Naive thymus-derived CD8-positive, alpha-beta T cell (primary cell): ENCODE measurements at places on chromosomes 4 and X.

DNA sequence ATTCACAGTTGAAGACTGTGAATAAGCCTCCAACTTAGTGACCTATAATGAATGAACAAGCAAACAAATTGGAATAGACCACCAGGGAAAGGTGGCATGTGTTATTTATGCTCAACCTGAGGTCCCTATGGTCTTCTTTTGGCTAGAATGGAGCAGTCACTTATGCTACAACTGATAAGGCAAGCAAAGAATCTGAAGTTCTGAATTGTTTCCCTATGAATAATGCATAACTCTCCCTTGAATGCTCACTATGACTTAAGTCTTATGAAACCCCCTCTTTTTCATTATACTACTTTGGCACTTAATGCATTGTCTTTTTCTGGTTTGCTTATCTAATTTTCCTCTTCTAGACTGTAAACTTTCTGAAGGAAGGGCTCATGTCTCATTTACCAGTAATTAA is 2.6 kb downstream of the GIMD1 start:
- no peak for DNase-seq

DNA sequence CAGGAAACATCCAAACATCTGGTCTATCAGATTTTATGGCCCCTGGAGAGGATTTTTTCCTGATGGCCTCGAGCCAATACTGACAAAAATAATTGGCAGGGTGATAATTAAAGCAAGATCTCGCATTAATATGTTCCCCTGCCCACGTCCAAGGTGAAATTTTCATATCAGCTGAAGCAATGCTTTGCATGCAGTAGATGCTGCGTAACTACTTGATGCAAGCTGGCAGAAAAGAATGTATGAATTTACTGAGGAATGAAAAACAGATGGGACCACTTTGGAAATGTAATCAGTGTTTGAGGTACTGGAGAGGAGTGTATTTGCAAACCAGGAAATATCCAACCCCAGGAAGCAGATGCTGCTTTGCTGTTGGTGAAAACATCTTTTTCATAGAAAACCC is 36.8 kb upstream of the REST start:
- no peak for DNase-seq

DNA sequence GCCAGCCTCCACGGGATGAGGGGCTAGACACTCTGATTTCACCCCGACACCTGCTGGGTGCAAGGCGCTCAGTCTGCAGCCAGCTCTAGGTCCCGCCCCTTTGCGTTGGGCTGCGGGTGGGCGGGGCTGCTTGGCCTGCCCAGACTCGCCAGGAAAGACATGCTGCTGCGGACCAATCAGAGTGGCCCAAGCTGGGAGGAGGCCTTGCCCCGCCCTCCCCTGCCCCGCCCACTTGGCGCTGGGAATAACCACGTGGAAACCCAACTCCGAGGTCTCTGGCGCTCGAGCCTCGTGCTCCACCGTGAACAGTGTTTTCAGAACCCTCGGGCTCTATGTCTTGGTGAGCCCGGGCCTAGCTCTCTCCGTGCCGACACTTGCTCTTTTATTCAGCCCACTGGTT is 5.3 kb upstream of the VMA21 start:
- no peak for DNase-seq

- DNase-seq = no peak
These were observed 253.6 kb upstream of the DIPK2B start for GRCh38 chrX:45454290-45454689.

- no peak for DNase-seq
These were observed 50.3 kb downstream of the USP26 start for GRCh38 chrX:133046601-133047000.

DNA sequence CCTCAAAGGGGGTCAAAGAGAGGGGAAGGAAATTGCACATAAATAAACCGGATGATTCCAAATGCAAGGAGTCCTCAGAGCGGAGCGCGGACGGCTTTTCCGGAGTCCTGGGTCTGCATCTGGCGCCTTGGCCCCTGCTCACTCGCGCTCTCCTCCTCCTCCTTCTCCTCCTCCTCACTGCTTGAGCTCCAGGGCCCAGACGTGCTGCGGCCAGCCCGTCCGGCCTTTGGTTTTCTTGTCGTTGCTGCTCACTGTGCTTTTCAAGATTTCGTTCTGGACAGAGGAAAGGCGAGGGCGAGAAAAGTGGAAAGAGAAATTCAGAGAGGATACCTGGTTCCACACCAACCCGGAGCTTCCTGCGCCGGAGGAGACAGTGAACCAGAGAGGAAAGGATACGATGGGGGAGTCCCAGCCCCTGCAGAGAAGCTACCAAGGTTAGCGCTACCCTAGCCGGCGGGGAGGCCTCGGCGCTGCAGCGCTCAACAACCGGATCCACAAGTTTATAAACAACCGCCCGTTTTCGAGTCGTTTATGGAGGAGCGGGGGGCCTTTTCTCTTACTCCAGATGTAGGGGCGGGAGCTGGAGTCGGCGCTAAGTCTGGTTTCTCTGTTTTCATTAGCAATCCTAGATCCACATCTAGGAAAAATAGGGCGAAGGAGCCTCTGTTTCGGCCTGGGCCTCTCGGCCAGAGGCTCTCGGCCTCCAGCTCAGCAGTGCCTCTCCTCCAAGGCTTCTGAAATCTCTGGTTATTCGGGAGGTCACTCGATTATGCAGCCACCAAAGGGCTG is 2.7 kb downstream of the HAND2 start:
- no peak for DNase-seq

- DNase-seq = no peak
These were observed 200.0 kb downstream of the CFAP299 start for GRCh38 chr4:80535551-80535950.

DNA sequence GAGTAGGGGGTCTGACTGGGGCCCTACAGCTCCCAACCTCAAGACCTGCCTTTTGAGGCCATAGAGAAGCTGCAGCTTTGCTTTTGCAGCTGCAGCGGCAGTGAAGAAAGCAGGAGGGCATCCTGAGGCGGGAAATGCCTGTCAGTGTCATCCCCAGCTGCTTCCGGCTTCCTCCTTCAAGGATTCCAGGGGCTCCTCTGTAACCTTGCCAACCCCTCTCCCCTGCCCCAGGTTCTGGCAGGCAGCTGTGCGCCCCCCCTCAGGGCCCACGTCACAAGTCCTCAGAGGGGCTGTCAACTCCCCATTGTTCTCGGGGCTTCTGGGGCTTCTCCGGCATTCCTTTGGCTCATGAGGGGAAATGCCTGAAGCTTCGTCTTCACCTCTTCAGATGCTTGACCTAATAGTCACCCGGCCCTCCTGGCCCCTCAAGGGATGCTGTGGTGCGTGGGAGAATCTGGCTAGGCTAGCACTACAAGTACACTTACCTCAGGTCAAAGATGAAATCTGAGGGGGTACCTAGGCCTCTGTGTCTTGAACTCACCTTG is 31.9 kb downstream of the APLN start:
- no peak for DNase-seq

- no peak for DNase-seq
These were observed 85.5 kb downstream of the STARD8 start for GRCh38 chrX:68732906-68733493.

- no peak for DNase-seq
These were observed 58.0 kb downstream of the ANXA3 start for GRCh38 chr4:78609580-78609979.

DNA sequence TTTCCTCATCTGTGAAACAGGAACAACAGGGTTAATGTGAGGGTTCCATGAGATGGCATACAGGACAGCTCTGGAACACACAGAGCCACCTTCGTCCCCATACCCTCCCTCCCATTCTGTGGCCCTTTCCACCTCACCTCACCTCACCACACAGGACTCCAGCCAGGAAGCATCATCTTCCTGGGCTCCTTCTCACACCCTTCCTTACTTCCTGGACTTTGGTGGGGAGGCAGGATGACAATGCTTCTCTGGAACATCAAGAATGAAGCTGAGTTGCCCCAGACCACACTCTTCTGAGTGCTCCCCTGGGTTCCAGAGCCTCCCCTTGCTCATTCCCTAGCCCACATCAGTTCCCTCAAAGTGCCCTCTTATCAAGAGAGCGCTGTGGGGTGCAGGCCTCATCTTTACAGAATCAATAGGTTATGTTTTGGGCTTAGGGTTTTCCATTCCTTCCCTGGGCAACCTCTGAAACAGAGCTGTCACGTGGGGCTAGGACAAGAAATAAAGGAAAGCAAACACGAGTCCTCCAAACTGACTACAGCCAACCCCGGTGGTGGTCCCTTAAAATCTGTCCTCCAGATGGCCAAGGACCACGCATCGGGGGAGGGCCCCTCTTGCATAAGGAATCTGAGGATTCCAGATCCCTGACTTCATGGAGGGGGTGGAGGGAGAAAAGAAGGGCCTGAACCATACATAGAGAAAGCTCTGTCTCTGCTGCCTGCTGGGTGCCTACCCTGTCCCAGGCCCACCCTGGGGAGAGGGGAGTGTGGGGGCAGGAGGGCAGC is 74.4 kb upstream of the ATP6AP2 start:
- DNase-seq = no peak

DNA sequence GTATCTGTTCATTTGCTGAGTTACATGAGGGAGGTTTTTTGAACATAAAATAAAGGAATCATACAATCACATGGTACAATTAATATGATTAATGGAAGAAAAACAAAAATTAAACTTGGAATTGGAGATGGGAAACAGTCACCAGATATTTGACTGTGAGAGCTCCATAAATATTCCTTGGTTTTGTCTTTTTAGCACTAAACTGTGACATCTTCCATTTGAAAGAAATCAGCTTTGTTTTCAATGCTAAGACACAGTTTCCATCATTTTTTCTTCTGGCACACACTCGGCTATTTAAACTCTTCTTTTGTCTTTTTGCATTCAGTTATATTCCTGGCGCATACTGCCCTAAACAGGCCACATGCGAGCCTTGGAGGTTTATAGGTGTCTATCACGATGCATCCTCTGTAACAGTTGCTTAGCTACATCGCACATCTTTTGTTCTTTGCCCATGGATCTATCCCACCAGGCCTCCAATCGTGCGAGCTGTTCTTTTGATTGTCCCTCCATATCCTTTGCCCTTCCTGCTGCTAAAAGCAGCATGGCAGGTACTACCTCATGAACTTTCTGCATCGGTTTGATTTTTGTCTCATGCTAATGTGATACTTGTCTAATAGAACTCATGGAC is 158.3 kb downstream of the LDB2 start:
- no peak for DNase-seq

- no peak for DNase-seq
These were observed 131.4 kb downstream of the CHIC2 start for GRCh38 chr4:53932796-53933610.

- DNase-seq = no peak
These were observed 35.5 kb downstream of the NOP14 start for GRCh38 chr4:2927696-2928075.

- no peak for DNase-seq
These were observed 361.5 kb upstream of the HS3ST1 start for GRCh38 chr4:11790230-11790629.
